ENCODE measurements at places on chromosomes 5 and 9.

DNA sequence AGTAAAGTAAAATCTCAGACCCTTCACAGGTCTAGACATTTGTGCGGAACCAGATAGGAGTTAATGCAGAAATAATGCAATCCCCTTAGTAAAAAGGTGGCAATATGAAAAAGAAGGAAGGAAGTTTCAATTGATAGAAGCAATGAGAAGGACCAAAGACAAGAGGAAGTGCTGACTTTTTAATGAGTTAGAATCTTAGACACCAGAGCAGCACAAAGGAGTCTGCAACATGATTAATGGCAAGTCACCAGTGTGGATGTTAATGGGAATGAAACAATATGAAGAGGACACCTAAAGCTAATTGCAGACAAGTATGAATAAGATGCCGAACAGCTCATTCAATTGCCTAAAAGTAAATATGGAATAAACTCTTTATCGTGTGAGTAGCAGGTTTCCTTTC, 50.9 kb downstream of the MEGF9 start:
- no peak for DNase-seq

DNA sequence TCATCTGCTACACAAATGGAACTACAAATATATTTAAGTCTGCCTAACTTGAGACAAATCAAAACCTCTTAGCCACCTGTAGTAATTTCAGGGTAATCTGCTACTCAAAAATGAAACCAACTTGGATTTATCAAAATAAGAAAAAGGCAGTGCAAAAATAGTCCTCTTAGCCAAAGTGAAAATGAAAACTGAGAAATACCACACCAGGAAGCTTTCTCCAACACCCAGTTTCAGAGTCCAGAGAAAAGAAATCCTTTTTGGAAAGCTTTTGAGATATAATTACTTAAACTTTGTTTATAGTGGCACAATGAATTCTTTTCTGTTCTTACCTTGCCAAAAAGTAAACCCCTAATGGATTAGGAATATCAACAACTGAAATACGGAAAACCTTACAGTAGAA, 990.4 kb downstream of the EFNA5 start:
- no peak for DNase-seq

GRCh38 chr5:17448877-17449276, 49.2 kb upstream of the TAF11L2 start:
- no peak for DNase-seq

DNA sequence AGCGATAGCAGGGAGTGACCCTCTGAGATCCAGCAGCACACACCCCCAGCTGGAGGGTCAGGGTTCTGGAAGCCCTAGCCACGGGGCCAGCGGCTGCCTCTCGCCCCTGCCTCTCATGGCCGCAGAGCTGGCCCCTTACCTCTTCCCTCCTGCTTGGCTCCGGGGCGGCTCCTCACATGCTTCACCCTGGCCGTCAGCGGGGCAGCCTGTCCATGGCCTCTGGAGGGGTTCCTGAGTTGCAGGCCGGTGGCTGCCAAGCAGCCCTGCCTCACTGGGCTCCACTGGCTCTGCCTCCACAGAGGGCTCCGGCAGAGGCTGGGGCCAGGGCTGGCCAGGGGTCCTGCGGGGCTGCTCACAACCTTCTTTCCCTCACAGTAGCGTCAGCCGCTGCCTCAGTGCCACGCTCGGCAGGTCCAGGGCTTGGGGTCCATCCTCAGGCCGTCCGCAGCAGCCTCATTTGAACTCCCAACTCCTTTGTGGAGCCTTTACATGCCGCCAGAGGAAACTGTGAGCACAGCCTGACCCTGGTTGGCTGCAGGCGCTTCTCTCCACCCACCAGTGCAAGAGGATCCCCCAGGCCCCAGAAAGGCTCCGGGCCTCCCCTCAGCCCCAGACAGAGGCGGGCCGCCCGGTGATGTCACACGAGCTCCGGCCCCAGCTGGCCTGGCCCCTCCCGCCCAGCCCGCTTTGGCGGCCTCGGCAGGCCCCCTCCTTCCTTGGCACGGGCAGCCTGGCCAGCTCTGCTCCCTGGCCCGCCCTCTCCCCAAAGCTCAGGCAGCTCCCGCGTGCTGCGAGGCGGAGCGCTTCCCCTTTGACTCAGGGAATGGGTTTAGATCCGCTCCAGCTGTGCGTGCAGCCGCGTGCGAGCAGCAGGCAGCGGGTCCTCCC, at the start of gene ANGPTL2:
ANGPTL2 (minus strand) TSS at position 460 of the 888 bp plus-strand sequence. CDS start 13,904 bp downstream, outside the sequence.
- DNase-seq: no peak

GRCh38 chr9:76516871-76517270, 57.9 kb downstream of the GCNT1 start:
- DNase-seq: no peak

- DNase-seq: no peak
These were observed 18.6 kb upstream of the SMIM15 start for GRCh38 chr5:61180886-61181285.

DNA sequence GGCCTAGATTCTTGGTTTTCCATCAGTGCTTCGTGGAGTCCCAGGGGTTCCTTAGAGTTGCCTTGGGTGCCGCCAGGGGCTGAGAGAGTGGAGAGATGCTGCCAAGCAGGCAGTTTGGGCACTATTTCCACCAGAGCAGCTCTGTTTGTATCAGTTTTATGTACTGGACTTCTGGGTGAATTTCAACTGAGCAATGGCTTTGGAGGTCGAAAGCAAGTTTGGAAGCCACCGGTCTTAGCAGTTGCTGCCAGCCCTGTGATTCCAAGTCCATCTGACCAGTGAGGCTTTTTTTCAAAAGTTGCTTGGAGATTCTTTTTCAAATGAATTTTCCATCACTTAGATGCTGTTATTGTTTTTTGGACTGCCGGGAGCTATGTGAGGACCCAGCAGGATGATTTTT, 68.5 kb downstream of the ANGPTL2 start:
- no peak for DNase-seq

DNA sequence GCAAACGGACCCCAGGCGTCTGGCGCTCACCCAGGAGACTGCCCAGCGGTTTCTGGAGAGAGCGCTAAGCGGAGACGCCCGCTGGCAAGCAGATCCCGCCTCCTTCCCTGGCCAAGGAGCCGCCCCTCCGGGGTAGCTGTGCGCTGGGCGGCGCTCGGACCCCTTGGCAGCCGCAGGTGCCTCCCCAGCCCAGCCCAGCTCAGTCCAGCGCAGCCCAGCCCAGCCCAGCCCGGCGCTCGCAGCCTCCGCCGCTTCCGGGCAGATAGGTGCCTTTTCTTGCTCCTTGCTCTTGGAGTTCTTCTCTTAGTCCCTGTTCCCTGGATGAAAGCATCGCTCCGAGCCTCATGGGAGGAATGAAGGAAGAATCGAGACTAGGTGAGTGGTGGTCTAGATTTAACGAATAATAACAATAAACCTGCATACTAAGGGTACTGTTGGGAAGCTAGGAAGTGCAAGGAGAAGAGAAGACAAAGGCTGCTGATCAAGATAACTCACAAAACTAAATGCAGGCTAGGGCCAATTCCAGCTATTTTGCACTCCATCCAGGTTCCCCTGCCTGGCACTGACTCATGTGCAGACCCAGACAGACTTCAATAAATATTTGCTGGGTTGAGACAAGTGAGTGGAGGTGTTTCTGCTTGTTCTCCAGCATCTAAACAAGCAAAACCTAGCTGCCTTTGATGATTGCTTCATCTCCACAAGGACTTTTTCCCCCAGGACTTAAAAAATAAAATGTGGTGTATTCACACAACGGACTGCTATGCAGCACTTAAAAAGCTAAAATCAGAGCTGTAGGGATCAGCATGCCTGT, at the start of gene STK32A:
STK32A (plus strand) TSS at position 202 of the 811 bp plus-strand sequence. CDS start 4,609 bp downstream, outside the sequence.
- no peak for DNase-seq

GRCh38 chr9:115597330-115597895, 479.5 kb upstream of the TNC start:
- DNase-seq: no peak

DNA sequence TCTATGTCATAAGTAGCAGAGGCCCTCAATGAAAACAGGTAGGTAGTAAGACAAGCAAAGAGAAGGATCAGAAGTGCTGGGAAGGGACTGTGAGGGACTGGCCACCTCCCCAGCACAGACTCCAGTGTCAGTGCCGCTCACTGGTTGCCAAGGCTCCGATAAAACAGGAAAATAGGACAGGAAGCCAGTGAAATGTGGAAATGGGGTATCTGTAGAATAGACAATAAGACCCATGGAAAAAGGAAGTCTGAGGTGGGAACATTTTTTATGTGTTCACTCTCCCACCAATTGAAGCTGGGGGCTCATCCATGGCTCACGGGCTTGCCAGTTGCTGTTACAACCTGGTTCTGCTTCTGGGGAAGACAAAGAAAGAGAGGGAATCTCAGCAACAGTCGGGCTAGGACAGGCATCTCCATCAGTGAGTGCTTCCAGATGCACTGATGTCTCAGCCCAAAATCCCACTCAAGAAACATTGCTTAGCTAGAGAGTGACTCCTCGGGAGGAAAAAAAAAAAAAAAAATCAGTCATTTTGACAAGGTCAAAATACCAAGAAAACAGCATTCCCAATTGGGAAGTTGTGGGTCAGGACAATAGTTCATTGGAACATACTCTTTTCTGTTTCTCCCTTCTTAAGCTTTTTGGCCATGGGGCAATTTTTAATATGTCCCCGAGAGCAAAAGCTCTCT, 27.6 kb upstream of the NFIB start:
- DNase-seq: no peak

- no peak for DNase-seq
These were observed 65.3 kb upstream of the SMC2 start for GRCh38 chr9:104028827-104029226.

GRCh38 chr5:176947847-176948246, 48.7 kb upstream of the HK3 start:
- no peak for DNase-seq

GRCh38 chr5:170563824-170564567, 60.2 kb downstream of the KCNIP1 start:
- DNase-seq: no peak

DNA sequence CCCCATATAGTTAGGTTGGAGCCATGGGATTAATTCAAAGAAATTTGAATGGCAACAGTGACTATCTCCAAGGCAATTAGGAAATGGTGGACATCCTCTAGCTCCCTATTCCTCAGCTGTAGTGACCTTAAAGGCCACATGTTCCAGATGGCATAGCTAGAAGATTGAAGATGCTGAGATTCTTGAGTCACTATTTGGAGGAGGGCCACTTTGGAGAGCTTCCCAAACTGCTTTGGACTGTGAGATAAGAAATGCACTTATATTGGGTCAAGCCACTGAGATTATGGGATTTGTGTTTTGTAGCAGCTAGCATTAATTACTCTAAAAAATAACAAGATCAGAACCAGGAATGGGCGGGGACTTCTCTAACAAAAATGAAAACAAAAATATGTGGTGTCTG, 636.2 kb upstream of the CCNG1 start:
- no peak for DNase-seq

GRCh38 chr5:132751444-132751843, 4.2 kb downstream of the CCNI2 start:
- no peak for DNase-seq

DNA sequence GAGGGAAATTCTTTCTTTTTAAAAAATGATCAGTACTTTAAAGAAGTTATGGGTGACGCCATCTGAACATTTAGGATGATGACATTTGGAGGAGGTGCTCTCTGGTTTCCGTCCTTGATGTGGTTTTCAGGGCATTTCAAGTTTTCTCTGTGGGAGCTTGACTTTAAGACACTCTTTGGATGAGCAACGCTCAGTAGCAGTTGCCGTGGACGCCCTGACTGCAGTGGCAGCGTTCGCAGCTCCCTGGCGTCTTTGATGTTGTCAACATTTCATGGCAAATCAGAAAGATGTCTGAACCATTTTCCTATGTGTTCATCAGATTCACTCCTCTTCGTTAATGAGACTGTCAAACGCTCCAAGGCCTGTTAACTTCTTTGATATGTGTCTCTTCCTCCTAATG, 86.1 kb downstream of the ZNF354C start:
- DNase-seq: no peak

GRCh38 chr5:60271517-60271916, 378.0 kb upstream of the PDE4D start:
- DNase-seq: no peak

GRCh38 chr5:174872271-174872670, 147.9 kb downstream of the MSX2 start:
- no peak for DNase-seq

DNA sequence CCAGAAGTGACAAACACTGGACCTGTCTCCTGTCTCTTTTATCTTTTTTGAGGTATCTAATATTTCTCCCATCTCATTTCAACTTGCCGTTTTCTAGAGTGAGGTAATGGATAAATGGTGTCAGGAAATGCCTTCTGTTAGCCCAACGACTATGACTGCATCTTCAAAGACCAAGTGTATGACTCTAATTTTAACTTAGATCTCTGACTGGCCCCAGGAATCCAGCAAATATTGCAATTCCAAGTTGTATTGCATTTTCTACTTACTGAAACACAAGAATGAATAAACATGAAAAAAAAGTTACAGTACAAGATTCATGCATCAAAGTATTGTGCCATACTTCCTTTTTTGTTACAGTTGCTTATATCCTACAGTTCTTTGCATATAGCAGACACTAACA, 26.3 kb downstream of the SLC28A3 start:
- no peak for DNase-seq

DNA sequence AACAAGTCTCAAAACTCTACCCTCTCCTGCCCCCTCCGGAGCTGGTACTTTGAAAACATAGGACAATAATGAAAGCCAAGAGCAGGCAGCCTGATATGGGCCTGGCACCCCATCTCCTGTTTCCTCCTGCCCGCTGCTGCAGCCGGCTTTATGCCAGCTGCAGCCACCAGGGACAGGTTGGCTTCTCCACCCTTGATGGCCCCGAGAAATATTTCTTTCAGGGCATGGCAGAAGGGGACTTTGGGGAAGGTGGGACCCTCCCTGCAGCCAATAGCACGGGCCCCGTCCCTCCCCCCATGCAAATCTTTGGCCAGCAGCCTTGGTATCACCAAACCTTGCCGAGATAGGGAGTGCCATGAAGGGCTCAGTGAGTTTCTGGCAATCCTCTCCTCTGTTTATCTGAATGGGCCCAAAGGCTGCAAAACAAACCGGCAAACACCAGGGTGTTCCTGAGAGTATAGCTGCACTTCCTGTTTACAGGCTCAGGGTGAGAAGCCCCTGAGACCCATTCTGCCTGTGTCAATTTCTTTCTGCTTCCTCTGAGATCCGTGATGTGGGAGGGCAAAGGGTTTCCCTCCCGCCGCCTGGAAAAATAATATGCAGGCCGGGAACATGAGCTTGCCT, 73.4 kb upstream of the BOD1 start:
- DNase-seq: no peak

- DNase-seq: no peak
These were observed 57.4 kb upstream of the PTCH1 start for GRCh38 chr9:95574176-95574575.

DNA sequence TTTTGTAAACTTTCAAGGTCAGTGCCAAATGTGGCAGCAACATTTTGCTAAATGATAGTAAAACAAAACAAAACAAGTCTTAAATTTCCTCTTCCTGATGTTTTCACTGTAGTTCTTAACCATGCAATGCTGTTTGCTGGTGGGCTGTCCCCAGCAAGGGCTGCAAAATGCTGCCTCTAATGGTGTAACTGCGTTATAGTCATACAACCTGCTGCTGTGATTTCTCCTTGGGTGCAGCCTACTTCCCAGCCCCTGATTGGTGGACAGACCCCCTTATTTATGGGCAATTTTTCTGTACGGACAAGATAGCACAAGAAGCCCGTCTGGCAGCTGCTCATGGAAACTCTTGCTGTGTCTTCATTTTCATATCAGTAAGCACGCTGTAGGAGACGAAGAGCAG, 26.6 kb upstream of the PIP5K1B start:
- no peak for DNase-seq

GRCh38 chr5:127236254-127236653, 54.3 kb upstream of the MEGF10 start:
- no peak for DNase-seq

Data from stimulated activated CD8-positive, alpha-beta memory T cell treated with anti-CD3 and anti-CD28 coated beads, Interleukin-15, amount 100 ng/mL, for 24 hours (primary cell).